Stimulated activated CD8-positive, alpha-beta memory T cell treated with anti-CD3 and anti-CD28 coated beads, Interleukin-4, amount 100 ng/mL, for 1 hour (primary cell): ENCODE measurements at places on chromosomes 12 and 14.

DNA sequence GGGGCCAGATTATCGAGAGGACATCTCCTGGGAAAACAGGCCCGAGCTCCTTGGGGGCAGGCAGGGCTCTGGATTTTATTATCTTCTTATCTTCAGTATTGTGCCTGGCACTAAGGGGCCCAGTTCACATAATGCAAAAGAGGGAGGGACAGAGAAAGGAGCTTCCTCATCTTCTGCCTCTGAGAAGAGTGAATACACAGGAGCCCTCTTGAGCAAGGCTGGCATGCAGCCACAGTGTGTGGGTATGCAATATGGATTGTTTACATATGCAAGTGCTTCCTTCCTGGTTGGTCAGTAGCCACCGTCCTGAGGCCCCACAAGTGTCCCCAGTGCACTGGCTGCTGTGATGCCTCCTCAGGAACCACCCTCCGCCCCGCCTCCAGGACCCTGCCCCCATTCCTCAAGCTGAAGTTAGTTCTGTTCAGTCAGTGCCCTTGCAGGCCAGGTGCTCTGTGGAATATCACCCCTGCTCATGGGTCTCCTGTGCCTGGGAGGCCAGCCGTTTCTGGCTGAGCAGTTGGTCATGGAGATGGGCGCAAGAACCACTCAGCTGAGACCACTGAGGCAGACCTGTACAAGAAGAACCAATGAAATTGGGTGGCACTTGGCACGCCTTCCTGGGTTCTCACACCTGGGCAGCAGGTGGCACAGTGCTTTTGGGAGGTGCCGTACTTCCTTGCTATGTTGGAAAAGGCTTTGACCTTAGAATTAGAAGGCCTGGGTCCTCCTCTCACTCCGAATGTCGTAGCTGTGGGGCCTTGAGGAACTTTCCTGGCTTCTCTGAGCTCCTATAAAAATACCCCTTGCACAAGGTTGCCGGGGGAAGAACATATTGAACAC is 35.1 kb upstream of the ACTN1 start:
- DNase-seq = no peak

- no peak for DNase-seq
Measured at GRCh38 chr12:91923864-91924263, 221.8 kb downstream of the BTG1 start.

- DNase-seq = no peak
Measured at GRCh38 chr12:86735072-86735471, 478.9 kb upstream of the MGAT4C start.

DNA sequence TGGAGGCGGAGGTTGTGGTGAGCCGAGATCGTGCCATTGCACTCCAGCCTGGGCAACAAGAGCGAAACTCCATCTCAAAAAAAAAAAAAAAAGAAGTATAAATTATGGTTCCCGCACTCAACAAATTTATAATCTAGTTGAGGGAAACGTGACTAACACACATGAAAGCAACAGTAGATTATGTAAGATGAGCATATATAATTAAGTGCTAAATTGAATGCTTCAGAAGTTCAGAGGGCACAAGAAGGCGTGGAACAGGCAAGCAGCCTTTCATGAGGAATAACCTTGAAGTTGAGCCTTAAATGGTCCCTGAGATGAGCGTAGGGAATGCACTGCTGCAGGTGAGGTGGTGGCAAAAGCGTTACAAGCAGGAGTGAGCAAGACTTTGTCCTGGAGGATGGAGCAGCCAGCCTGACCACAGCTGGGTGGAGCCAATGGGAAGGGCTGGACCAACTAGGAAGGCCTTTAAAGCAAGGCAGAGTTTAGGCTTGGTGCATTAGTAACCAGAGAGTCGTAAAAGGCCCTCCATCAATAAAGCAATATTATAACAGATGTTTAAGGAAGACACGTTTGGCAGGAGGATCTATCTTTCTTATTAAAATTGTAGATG is 30.6 kb upstream of the TUBA1A start:
- no peak for DNase-seq

DNA sequence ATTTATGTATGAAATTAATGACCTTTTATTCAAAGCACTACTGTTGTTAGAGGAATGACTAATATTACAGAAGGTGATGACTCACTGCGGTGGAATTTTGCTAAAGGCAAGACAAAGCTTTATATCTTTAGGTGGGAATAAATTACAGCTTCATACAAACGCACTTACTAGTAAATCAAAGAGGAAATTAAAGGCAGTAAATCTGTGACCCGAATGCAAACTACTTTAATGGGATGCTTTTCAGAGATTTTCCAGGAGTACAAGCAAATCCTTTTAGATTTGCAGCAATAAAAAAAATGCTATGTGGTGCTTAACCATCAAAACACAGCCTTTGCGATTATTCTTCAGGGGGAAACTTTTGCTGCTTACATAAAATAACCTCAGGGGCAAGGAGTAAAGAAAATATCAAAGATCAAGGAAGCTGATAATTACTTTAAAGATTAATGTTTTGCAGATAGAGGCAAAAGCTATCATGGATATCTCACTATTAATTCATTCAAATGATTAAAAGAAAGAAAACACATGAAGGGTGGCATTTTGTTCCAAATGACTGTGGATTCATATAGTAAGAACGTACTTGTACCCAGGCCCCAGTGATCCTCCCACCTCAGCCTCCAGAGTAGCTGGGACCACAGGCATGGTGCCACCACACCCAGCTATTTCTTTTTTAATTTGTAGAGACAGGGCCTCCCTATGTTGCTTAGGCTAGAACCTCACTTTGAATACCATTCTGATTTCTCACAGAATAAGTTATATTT is 98.9 kb downstream of the DENND5B start:
- no peak for DNase-seq

- no peak for DNase-seq
Measured at GRCh38 chr12:76701690-76702089, 62.2 kb upstream of the ZDHHC17 start.

DNA sequence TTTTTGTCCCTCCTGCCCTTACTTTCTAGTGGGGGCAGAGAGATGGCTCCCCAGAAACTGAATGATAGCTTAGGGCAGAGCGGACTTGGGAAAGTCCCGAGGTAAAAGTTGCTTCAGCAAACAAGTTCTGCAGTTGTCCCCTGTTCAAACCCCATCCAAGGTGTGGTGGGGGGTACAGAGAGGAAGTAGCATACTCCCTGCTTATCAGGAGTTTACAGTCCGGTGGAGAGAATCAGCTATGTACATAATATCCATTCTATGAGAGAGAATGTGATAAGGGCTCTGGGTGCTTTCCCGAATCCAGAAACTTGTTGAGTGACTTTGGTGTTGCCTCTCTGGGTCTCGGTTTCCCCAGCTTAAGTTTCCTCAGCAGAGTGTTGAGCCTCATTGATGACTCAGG is 40.4 kb upstream of the VRK1 start:
- DNase-seq = no peak

DNA sequence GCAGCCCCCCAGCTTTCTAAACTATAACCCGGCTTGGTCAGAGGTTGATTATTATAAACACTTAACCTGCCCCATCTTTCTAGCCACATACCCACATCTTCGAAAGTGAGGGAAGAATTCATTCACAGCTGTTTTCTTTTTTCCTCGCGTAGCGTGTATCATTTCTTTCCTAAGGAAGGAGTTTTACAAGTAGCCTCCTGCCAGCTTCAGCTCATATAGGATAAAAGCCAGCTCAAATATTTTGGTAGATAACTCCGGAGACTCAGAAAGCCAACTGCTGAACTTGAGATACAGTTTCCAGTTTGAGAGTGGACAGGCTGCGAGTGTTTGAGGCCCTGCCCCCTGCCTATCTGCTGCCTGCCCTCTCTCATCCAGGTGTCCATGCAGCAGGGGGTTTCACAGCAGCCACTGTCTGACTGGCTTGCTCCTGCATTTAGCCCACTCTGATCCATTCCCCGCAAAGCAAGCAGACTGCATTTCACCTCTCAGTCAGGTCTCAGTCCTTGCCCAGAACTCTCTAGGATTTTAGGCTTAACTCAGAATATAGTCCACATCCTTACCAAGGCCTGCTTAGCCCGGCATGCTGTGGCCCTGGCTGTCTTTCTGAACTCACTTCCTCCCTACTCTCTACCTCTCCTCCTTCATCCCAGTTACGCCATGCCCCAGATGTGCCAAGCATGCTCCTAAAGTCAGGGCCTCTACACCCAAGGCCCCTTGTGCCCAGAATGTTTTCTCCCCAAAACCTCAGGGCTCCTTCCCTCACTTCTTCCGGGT is 46.9 kb downstream of the EVL start:
- no peak for DNase-seq

GRCh38 chr12:100128512-100128908 is 14.2 kb downstream of the BLTP3B start:
- DNase-seq = no peak

DNA sequence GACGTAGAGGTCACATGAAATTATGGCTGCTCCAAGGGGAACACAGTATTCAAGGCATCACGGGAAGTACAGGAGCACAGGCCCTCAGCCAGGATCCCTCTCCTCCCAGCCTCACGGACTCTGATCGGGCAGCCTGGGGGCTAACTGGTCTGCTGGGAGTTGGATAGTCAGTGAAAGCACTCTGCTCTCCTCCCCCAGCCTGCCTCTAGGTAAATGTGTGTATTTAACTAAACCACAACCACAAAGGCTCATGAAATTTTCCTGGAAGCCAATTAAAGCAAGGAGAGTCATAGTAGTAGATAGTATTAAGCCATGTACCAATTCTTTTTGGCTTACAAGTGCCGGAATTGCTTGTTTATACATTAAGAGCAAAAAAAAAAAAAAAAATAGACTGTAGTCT is 254.3 kb downstream of the MSRB3 start:
- no peak for DNase-seq

- no peak for DNase-seq
Measured at GRCh38 chr14:96792003-96792402, 5.2 kb upstream of the VRK1 start.

DNA sequence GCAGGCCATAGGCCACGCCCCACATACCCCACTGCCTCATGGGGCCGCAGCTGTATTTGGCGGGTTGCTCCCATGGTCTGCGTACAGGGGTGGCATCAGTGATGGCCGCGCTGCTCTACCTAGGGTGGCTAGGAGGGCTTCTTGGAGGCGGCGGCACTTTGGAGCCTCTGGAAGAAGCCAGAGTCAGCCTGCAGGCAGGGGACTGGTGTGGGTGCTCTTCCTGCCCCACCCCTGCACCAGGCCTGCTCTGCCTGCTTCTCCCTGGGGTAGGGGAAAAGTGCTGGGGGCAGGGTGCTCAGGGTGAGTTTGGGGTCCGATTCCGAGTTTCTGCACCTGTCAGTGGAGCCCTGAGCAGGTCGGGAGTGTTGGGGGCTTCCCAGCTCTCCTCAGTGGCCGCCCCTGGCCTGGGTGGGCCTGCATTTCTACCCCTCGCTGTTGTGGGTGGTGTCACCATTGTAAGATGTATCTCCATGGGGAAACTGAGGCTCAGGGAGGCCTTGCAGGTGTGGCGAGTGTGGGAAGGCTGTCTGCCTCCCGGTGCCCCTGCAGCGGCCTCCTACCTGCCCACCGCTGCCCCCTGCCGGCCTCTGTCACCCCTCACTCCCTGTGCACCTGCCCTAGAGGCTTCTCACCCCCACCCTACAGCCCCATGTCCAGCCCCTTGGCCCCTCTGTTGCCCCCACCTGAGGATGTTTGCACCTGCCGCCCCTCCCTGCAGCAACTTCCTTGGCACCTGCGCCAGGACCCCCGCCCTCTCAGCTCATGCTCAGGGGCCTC is 5.5 kb downstream of the CEP170B start:
- DNase-seq = peak; percentile 25

GRCh38 chr14:58598028-58598803 is 39.5 kb upstream of the DACT1 start:
- no peak for DNase-seq

- no peak for DNase-seq
Measured at GRCh38 chr14:53951627-53952303, 4.9 kb downstream of the BMP4 start.

DNA sequence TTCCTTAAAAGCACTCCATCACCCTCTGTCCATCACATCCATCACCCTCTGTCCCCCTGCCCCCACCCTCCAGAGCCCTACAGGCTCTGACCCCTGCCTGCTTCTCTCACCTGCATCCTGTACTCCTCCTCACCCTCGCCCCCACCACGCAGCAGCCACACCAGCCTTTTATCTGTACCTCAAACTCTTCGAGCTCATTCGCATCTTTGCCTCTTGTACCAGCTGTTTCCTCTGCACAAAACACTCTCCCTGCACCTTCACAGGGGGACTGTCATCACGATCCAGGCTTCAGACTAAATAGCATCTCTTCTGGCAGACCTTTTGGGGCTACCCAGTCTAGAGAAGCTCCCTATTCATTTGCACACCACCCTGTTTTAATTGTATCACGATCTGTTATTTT is 24.1 kb downstream of the TMEM229B start:
- DNase-seq = no peak
